Activated CD4-positive, alpha-beta T cell treated with anti-CD3 and anti-CD28 coated beads, Interleukin-2, amount 50 U/mL, for 16 hours (primary cell): ENCODE measurements at places on chromosomes 7 and 10.

DNA sequence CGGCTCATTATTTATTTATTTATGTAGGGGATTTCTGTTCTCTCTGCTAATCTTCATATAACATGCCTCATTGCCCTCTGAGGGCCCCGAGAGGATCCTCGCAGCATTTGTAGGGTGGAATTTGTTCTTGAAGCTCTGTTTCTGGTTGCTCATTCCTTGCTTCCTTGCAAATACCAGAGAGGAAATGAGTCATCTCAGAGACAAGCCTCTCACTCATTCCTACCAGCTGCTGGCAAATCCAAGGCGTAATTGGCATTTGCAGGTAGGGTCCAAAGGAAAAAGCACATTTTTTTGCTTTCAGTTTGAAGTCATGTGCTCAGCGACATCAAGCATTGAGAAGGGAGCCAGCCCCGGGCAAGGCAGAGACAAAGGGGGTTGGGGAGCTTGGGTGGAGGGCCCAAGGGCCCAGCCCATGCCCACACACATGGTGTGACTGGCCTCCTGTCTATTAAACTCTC lies 501.6 kb downstream of the GALNT17 start:
- DNase-seq: peak; percentile 0

GRCh38 chr7:117863618-117864017 lies 9.6 kb downstream of the CTTNBP2 start:
- DNase-seq: no peak

DNA sequence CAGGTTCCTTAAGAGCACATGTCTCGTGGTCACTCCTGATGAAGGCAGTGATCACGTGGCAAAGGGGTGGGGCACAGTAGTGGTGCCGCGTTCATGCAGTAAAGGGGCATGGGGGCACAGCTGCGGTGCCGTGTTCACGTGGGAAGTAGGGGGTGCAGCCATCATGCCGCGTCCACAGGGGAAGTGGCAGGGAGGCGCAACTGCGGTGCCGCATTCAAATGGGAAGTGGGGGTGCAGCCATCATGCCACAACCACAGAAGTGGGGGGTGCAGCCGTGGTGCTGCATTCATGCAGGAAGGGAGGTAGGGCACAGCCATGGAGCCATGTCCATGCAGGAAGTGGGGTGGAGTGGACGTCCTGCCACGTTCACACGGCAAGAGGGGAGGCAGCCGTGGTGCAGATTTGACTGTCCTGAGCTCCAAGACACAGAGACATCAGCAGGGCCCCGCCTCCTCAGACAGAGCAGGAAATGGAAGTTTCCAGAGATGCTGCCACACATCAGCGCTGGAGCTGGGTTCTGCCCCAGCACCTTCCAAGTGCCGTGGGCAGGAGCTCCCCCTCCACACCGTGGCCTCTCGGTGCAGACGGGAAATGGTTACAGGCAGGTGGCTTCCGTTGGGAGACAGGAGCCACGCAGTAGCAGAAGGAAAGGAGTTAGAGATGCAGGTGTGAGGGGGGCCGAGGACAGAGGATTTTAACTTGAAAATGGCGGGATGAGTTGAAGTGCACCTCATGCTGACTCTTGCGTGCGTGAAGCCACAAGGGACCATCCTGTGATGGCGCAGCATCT lies 95.0 kb upstream of the DDC start:
- peak; percentile 70 for DNase-seq

- DNase-seq: no peak
Measured at GRCh38 chr10:114626841-114627240, 31.2 kb downstream of the ABLIM1 start.

DNA sequence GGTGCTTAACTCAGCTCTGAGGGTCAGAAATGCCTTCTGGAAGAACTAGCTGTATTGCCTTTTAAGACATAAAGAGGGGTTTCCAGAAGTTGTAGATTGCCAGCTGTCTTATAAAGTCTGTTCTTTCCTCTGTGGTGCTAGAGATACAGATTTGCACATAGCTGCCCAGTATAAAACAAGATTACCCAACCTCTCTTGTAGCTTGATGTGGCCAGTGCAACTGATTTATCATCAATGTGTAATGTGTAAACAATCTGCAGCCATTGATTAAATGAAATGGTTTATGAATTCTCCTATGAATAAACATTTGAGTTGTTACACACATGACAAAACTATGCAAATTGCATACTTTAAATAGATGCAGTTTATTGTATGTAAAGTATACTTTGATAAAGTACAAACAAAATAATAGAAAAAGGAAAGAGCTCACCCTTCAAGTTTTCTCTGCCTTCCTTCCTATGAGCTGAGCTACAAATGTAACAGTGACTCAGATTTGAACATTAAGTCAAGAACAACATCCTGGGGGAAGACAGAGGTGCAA lies 195.2 kb downstream of the TMEM26 start:
- no peak for DNase-seq

DNA sequence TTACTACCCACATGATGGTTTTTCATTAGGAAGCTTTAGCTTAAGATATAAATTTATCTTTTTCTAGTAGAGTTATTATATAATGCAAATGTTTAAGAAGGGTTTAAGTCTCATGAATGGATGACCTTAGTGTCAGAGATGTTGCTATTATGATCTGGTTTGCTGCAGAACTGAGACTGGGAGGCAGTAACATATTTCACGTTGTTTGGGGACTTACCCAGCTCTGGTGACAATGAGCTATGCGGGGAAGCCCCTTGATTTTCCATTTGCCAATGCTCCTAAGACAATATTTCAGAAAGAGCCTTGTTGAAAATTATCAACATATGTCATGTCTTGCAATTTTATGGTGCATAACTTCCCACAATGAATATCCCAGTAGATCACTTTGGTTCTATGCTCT lies 754.6 kb downstream of the REEP3 start:
- DNase-seq: no peak

DNA sequence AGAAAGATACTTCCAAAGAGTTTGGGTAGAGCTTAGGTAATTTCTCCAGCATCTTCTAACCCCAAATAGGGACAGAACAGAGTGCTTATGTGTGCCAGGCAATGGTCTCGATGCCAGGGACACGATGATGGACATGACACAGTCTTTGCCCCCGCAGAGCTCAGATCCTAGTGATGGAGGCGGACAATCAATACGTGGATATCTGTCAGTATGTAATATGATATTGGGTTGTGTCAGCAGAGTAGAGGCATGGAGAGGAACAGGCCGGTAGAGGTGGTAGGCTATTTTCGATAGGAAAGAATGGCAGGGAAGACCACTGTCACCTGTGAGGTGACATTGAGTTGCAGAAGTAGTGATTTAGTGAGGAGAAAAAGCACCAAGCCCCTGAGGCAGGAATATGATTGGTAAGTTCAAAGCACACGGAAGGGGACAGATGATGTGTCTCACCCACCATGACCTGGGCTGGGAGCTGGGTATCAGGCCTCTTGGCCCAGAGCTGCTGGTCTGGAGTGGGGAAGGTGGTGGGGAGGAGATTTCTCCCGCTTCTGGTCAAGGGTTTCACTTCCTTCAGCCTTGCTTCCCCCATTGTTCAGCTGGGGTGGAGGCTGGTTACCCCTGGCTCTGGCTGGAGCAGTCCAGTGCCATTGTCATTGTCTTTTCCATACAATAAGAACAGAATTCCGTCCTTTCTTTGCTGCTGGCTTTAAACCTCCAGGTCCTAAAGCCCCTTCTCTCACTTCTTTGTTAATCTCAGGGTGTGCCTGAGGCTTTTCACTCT lies 36.0 kb upstream of the SRGN start:
- DNase-seq: no peak

- DNase-seq: no peak
Measured at GRCh38 chr10:86182150-86182549, 184.4 kb downstream of the GRID1 start.

DNA sequence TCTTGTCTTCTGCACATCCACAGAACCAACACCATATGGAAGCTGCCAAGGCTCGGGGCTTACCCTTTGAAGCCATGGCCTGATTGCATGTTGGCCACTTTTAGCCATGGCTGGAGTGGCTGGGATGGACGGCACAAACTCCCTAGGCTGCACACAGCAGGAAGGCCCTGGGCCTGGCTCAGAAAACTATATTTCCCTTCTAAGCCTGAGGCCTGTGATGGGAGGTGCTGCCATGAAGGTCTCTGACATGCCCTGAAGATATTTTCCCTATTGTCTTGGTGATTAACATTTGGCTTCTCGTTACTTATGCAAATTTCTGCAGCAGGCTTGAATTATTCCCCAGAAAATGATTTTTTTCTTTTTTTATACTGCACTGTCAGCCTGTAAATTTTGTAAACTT lies 387.0 kb upstream of the KCND2 start:
- DNase-seq: no peak
